Stimulated activated CD4-positive, alpha-beta T cell treated with anti-CD3 and anti-CD28 coated beads, Interleukin-15, amount 100 ng/mL, for 1 hour (primary cell): ENCODE measurements at places on chromosomes 1 and 21.
A peak's percentile ranks its signal among the peaks of the same experiment; 100 is the strongest.

GRCh38 chr1:203860396-203861025 is 888 bp upstream of the SNRPE start:
- DNase-seq: no peak

- DNase-seq: no peak
Observed at GRCh38 chr1:245156736-245157505, 2.1 kb downstream of the KIF26B start.

GRCh38 chr1:218585511-218586184 is 240.5 kb downstream of the TGFB2 start:
- DNase-seq: no peak

DNA sequence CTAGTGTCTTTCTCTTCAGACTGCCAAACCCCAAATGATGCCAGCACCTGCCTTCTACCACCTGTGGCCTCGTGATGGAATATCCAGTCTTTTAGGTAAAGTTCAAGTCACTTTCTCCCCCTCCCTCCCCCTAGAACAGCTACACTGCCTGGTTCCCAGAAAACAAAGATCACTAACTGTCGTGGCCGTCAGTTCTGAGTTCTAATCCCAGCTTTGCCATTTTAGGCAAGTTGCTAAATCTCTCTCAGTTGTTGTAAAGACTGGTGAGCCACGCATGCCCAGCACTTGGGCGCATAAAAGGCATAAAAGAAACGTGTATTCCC is 648 bp upstream of the TRAPPC3 start:
- DNase-seq: no peak

DNA sequence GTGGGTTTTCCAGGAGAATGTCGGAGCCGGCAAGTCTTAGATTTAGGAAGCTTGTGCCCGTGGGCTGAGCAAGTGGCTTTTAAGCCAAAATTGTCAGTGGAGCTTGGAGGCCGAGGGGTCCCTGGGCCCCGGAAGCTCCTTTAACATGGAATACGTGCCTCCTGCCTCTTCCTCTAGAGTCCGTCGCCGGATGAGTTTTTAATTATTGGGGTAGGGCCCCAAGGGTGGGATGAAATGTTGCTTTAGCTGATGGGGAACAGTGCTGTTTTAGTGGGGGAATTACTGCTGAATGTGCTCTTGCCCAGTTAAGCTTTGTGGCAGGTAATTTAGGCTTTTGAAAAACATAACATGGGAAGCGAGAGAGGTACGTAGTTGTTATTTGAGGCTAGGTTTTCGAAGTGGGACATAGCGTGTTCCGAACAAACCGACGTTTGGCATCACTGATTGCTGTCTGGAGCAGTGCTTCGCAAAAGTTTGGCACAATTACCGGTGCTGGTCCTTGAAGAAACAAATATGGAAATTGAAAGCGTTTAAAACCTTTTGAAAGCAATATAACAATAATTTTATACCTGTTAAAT is 786 bp downstream of the RPL5 start:
- DNase-seq: no peak

- DNase-seq: no peak
Observed at GRCh38 chr1:208303743-208304712, 59.8 kb upstream of the PLXNA2 start.

GRCh38 chr21:17650292-17650691 is 37.6 kb upstream of the BTG3 start:
- no peak for DNase-seq

DNA sequence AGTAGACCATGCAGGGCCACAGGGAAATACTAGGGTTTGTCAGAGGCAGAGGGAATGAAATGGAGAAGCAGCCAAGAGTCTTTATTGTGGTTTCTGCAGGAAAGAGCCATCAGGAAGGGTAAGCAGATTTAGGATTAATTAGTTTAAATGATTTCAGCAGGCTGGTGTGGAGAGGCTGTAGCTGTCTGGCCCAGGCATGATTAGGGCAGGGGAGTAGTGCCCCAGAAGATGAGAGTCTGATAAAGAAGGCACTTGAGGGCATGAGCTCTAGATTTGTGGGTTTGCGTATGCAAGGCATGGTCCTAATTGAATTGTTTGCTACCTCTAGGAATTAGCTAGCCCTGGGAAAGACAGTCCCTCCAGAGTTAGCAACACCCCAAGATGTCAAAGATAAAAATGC is 484.6 kb upstream of the PLXNA2 start:
- DNase-seq: no peak

DNA sequence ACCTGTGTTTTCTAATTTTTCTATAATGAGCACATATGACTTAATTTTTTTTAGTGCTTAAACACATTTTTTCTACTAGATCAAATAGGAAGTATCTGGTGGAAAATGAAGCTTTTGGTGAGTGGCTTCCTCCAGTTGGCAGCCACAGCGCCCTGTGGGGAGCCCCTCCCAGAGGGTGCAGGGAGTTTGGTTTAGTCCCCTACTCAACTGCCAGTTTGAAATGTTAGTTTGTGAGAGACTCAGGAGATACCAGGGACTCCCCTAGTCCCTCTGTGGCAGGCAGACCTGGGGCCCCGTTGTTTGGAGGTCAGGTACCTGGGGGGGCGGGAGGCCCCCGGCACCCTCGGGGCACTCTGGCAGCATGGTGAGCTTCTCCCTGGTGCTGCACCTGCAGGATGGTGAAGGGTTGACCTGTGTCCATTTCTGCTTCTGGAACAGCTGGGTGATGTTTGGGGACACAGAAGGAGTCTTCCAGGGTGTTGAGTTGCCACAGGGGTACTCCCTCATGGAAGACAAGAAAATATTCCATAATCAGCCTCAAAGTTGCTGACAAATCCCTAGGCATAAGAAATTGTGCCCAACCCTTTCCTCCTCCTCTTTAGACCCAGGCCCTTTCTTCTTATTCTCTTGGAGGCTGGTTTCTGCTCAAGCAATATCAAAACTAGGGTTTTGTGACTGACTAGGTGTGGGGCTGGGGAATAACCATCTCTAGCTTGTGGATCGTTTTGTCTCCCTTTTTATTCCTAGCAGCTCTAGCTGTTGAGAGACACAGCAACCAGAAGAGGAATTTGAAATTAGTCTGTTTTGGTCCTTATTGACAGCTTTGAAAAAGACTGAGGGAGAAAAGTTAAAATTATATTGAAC is 91.6 kb downstream of the ABCA4 start:
- DNase-seq: no peak

DNA sequence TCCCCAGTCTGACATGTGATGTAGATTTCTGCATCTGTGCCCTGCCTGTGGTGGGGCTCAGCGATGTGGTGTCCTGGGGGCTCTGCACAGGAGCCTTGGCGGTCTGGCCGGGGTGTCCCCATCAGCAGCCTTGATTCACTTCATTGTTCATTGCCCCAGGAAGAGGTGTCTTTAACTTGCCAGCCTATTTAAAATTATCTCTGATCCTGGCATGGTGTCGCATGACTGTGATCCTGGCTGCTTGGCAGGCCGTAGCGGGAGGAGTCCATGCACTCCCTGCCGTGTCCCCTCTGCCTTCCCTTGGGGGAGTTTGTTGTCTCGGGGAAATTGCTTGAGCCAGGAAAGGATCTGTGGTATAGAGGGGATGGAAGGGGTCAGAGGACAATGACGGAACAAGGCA is 59.9 kb downstream of the TRIM11 start:
- no peak for DNase-seq

GRCh38 chr21:33976082-33977016 is 60.7 kb upstream of the ATP5PO start:
- DNase-seq: peak; percentile 37

DNA sequence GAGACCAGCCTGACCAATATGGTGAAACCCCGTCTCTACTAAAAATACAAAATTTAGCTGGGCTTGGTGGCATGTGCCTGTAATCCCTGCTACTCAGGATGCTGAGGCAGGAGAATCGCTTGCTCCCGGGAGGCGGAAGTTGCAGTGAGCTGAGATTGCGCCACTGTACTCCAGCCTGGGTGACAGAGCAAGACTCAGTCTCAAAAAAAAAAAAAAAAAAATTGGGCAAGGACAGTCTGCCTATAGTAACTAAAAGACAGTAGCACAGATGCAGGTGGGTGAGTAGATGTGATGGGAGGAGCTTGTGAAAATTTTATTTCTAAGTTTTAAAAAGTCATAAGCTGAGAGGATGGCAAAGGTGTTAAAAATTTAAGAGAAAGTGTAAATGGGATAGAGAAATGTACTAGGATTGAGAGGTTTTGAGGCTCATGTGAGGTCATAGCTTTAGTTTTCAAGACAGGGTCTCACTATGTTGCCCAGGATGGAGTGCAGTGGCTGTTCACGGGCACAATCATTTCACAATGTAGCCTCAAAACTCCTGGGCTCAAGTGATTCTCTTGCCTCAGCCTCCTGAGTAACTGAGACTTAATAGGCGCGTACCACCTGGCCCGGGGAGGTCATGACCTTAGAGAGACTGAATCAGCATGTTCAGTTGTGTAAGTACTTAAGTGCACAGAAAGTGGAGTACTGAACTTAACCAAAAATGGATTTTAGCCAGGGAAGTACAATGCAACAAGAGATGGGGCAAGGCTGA is 33.7 kb downstream of the PTP4A2 start:
- no peak for DNase-seq

GRCh38 chr1:203703586-203703985 is 61.4 kb upstream of the LAX1 start:
- no peak for DNase-seq

GRCh38 chr1:67664048-67664447 is 21.0 kb upstream of the GADD45A start:
- DNase-seq: no peak

DNA sequence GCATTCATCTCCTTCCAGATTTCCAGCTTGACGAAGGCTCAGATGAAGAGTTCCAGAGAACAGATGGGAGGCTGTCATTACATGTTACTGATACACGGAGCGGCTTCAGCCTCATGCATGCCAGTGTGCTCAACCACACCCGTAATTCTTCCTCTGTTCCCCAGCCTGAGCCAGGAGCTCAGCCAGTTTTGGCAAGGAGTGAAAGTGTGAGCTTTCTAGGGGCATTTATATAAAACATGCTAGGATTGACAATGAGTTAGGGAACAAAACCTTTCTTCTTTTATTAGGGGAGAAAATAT is 290.4 kb upstream of the PLXNA2 start:
- no peak for DNase-seq

- no peak for DNase-seq
Observed at GRCh38 chr21:39663066-39663465, 50.3 kb downstream of the B3GALT5 start.

GRCh38 chr1:38064197-38064903 is 17.8 kb upstream of the POU3F1 start:
- no peak for DNase-seq

DNA sequence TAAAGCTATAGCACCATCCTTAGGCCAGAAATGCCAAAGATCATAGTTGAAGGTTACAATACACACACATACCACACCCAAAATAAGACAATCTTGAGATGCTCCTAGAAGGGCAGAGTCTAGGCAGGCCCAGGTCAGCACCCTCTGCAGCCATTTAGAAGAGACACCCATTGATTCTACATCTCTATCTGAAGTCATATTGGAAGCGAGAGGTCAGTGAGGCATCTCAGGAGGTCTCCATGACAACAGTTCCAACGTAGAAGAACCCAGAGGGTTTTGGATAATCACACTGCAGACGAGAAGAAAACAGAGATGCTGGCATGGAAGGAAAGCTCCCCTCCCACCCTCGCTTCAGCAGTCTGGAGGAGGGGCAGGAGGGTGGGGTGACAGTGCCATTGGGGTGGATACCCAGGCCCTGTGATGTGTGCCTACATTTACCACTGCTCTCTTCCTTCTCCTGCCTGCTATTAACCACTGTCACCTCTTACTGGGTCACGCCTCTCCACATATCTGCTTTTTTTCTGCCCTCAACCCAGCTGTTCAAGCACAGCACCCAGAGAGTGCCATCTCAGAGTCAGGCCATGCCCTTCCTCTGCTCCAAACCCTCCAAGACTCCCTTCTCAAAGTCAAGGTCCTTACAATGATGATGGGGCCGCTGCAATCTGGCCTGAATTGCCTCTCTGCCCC is 6.2 kb downstream of the TMCO4 start:
- no peak for DNase-seq
